Activated CD8-positive, alpha-beta memory T cell treated with anti-CD3 and anti-CD28 coated beads for 1 hour (primary cell): ENCODE measurements at places on chromosomes 2 and 18.
A peak's percentile ranks its signal among the peaks of the same experiment; 100 is the strongest.

DNA sequence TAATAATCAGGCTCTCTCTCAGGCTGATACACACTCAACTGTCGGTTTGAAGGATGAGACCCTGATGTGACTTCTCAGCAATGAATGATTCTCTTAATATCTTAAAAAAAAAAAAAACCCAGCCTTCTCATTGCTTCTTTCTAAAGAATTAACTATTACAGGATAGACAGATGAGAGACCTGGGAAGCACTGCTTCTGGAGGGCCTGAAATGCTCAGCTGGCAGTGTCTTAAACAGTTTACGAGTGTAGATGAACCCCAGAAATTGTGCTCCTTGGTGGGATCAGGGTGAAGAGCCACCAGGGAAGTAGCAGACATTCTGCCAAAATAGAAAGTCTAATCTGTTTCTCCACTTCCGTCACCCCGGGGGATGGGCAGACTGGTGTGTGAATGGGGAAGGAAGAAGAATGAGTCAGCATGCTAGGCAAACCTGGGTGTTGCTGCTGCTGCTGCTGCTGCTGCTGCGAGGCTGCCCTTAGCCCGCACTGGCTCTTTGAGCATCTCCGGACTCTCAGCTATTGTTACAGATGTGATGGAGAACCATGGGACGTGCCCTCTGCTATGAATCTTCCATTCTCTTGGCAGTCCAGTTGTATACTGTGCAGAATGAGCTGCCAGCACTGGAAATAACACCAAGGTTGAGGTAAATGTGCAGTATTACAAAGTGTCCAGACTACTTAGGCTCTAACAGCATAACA is 158.4 kb downstream of the SETBP1 start:
- peak; percentile 3 for DNase-seq

DNA sequence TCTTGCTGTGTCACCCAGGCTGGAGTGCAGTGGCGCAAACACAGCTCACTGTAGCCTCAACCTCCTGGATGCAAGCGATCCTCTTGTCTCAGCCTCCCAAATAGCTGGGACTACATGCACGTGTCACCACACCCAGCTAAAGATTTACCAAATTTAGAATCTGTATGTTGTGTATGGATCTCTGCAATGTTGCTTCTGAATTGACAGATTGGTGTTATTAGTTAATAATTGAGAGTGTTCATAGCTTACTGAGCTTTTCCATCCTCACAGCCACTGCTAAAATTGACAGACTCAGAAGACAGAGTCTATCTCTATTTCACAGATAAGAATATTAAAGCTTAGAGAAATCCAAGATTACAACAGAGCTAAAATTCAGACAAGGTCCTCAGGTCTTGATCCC is 4.3 kb upstream of the NBAS start:
- no peak for DNase-seq

DNA sequence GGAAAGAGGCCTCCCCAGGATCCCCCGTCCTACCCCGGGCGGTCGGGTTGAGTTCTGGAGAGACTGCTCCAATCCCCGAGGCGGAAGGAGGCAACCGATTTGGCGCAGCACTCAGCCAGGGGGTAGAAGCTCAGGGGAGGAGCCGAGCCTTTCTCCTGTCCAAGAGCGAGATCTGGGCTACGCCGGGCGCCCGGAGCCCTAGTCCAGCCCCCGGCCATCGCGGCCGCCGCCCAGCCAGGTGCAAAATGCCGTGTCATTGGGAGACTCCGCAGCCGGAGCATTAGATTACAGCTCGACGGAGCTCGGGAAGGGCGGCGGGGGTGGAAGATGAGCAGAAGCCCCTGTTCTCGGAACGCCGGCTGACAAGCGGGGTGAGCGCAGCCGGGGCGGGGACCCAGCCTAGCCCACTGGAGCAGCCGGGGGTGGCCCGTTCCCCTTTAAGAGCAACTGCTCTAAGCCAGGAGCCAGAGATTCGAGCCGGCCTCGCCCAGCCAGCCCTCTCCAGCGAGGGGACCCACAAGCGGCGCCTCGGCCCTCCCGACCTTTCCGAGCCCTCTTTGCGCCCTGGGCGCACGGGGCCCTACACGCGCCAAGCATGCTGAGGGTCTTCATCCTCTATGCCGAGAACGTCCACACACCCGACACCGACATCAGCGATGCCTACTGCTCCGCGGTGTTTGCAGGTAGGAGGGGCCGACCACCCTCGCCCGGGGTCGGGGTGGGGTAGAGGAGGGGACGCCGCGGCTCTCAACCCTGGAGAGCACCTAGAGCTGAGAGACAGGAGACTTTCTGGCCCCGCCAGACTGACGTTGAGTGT is at the start of gene DYSF:
DYSF (plus strand) TSS at position 158 of the 817 bp plus-strand sequence.
- DNase-seq, result no peak

GRCh38 chr2:24380820-24381219 is 20.5 kb upstream of the ITSN2 start:
- DNase-seq, result no peak

- no peak for DNase-seq
Observed at GRCh38 chr2:73415906-73416305, 30.3 kb downstream of the ALMS1 start.

GRCh38 chr18:48032876-48033789 is 102.7 kb upstream of the SMAD2 start:
- no peak for DNase-seq

DNA sequence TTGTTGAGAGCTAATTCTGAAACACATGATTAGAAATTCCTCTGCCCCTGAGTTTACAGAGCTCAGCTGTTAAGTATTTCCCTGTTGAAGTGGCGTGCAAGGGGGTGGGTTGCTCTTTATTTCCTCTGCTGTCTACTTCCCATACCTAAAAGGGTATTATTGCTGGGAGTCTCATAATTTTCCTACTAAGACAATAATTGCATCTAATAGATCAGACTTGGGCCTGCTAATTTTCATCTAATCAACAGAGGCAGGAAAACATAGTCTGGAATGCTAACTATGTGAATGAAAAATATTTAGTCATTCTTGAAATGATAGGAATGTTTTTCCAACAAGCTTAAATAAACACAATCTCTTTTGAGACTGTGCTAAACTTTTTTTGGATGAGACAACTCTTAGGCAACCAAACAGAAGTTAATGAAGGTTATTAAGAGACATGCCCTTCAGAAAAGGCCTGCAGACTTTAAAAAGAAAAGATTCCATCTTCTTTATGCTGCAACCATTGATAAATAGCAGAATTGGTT is 111.4 kb downstream of the FEZ2 start:
- DNase-seq, result no peak

- DNase-seq, result peak; percentile 21
Observed at GRCh38 chr2:118202707-118203303, 114.5 kb downstream of the INSIG2 start.

DNA sequence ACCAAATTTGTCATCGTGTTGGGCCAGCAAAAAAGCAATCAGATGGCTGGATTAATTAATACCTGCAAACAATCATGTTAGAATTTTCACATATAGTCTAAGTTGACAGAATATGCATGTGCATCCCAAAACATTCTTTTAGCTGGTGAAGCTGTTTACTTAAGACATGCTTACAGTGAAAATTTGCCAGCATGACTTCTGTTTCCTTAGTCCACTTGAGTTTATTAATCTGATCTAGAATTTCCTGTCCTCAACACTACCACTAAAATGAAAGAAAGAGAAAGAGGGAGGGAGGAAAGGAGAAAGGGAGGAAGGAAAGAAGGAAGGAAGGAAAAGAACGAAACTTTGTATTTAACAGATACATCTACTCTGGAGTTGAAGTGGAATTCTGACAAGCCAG is 2109.9 kb upstream of the PIK3C3 start:
- DNase-seq, result no peak

- no peak for DNase-seq
Observed at GRCh38 chr2:166375195-166375735, 479 bp downstream of the SCN9A start.

DNA sequence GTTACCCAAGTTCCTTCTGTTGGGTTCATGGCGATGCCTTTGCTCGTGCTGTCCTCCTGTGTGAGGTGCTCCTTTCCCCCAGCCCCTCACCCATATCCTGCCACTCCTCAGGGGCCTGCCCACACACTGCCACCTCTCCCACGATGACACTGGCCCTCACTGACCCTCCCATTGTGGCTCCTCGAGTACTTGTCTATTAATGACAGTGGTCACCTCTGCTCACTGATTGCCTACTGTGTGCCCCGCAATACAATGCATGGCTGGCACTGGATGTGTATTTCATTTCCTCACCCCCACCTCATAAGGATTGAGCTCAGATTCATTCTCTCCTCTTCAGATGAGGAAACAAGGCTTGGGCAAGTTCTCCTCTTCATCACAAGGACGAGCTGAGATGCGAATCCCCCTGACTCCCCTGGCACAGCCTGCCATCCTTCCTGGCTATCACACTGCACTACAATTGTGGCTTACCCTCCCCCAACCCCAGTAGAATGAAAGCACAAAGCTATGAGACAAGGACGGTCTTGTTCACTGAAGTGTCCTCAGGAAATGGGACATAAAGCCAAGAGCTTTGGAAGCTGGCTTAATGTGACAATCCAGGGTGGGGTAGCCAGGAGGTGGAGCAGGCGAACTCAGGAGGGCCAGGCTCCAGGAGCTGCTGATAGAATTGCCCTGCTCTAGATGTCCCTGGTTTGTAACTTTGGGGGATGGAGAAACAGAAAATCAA is 93.9 kb upstream of the RAB12 start:
- no peak for DNase-seq

GRCh38 chr18:35467624-35468016 is 30.1 kb downstream of the INO80C start:
- DNase-seq, result no peak

DNA sequence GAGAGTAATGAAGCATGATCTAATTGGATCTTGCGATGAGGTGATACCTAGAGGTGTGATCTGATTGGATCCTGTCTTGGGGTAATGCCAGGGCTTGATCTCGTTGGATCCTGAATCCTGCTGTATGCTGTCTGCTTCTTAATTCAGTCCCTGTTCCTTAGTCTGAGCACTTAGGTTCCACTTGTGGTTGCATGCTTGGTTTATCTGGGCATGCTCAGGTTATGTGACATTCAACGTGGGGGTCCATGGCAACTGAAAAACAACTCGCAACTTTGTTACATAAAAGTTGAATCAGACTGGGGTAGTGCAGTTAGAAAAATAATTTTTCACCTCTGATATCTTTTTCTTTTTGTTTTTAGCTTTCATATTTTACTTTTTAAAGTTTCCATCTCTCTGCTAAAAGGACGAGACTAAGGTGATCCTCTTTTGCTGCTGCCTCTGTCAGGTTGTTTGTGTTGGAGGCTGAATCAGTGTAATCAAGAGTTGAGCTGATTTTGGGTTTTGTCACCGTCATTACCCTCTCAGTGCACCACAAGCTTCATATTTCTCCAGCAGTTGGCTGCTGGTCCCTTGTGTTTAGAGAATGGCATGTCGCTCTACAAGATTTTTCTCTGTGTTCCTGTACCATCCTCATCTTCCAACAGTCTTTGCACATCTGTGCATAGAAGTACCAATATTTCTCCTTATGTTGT is 67.9 kb downstream of the NCOA1 start:
- no peak for DNase-seq

- no peak for DNase-seq
Observed at GRCh38 chr2:96626553-96626942, 11.6 kb downstream of the KANSL3 start.

GRCh38 chr2:68714866-68715265 is 19.7 kb upstream of the ARHGAP25 start:
- DNase-seq, result no peak

GRCh38 chr2:174797781-174798276 is 33.6 kb upstream of the CHRNA1 start:
- no peak for DNase-seq

DNA sequence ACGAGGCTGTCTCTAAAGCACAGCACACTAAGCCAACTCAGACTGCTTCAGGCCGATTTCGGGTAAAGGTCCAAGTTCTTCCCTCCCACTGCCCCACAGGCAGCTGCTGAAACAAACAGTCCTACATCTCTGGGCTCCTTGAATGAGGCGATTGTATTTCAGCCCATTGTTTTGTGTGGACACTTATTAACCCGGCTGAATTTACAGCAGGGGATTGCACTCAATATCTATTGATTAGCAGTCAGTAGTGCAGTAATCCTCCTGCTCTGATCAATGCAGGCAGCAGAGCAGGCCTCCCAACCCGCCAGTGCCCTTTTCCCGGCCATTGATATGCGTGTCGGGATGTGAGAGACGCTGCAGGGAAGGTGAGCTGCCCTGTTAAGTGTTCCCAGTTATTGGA is 330.1 kb downstream of the CMPK2 start:
- DNase-seq, result no peak

DNA sequence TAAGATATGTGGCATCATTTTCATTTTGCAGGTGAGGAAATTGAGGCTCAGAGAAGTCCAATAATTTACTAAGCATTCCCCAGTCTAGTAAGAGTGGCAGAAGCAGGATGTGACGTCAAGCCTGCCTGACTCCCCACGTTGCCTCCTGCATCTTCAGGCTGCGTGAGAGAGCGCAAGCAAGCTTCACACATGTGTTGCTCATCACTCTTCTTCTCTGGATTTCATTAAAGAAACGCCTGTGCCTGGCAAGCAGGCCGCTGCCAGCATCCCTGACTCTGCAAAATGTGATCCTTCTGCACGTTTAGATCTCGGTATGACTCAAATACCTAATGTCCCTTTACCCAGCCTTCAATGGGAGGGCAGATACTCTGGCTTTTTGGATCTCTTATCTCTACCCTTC is 96.8 kb downstream of the PRKCE start:
- DNase-seq, result no peak

- no peak for DNase-seq
Observed at GRCh38 chr2:54456362-54456611, 160 bp downstream of the SPTBN1 start.

GRCh38 chr2:97728091-97728731 is 14.8 kb downstream of the ZAP70 start:
- DNase-seq, result no peak

- peak; percentile 13 for DNase-seq
Observed at GRCh38 chr2:10382354-10383061, 65.6 kb downstream of the ODC1 start.

GRCh38 chr2:133416146-133416545 is 152.1 kb downstream of the NCKAP5 start:
- DNase-seq, result no peak

DNA sequence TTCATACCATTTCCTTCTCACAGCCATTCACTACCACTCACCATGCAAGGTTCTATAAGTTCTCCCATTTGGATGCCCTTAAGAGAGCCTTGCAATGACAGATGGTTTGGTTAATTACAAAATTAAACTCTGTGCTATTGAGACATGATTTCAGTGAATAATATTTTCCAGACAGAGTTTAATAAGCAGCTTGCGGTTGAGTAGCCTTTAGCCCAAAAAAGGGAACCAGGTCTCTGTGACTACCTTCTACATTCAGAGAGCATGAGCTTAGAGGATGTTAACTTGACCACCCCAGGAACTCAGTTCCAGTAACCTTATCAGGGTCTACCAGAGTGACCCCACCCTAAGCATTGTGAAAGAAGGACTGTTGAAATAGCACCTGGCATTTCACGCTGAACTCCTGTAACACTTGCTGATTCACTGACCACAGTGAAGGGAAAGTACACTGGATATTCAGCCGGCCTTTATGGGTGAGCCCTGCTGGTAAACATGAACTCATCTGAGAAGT is 1173.1 kb upstream of the ZEB2 start:
- DNase-seq, result no peak

GRCh38 chr2:86623494-86624266 is at the start of gene RNF103:
RNF103 (minus strand) TSS chr2:86623865; CDS start chr2:86622886, 979 bp downstream.
- peak; percentile 91 for DNase-seq

- no peak for DNase-seq
Observed at GRCh38 chr18:68611311-68611710, 103.6 kb downstream of the TMX3 start.

- DNase-seq, result no peak
Observed at GRCh38 chr2:125427721-125428315, 1228.1 kb upstream of the GYPC start.
